ENCODE measurements at places on chromosomes 6 and 20.

- DNase-seq: no peak
These were observed 121.8 kb downstream of the AKAP7 start for GRCh38 chr6:131257104-131257503.

DNA sequence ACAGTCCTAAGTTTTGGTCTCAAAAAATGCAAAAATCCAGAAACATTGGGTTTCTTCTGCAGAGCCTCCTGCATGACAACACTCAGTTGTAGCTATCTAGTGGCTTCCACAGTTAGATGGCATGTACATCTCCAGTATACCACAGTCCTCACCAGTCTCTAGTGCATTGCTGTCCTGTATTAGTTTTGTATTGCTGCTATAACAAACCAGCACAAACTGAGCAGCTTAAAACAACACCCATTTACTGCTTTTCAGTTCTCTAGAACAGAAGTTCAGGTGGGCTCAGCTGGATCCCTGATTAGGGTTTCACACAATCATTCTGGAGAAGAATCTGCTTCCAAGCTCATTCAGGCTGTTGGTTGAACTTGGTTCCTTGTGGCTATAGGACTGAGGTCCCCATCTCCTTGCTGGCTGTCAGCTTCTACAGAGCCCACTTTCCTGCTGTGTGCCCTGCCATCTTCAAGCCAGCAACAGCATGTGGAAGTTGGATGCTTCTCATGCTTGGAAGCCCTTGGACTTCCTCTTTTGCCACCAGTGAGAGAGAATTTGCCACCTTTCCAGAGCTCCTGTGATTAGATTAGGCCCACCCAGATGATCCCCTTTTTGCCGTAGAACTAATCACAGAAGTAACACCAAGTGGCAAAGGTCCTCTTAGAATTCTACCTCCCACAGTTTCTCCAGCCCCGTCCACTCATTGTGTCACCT, 48.9 kb upstream of the TBC1D7 start:
- DNase-seq: no peak

DNA sequence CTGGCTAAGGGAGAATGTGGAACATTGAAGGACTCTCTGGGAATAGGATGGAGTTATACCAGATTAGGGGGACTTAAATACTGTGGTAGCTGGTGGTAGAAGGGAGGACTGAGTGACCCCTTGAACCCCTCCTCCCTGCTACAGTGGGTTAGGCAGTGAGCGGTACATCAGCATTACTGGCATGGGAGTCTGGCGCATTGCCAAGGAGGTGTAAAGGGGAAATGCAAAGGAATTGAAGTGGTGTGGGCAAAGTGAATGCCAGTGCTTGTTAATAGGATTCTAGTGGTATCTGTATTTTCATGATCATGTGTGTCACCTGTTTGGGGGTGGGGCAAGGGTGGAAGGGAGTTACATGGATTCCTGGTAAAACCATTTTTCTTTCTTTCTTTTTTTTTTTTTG, 60.1 kb downstream of the GFRA4 start:
- no peak for DNase-seq

- no peak for DNase-seq
These were observed 1.7 kb downstream of the FKBP5 start for GRCh38 chr6:35686873-35687555.

DNA sequence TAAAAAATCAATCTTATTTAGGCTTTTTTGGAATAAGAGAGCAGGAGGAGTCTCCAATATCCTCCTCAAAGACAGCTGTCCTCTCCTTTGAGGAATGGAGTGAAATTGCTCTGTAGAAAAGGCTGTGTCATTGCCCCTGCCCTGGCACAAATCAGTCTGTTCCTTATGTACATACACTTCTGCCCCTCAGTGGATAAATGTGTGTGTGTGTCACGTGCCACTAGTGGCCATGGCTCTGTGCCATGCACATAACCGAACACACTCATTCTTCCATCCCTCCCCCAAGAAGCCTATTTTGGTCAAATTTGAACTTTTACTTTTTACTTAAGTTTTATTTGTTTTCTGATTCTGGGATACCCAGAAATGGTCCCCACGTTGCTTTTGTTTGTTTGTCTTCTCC, 49.2 kb downstream of the ANKS1A start:
- no peak for DNase-seq

DNA sequence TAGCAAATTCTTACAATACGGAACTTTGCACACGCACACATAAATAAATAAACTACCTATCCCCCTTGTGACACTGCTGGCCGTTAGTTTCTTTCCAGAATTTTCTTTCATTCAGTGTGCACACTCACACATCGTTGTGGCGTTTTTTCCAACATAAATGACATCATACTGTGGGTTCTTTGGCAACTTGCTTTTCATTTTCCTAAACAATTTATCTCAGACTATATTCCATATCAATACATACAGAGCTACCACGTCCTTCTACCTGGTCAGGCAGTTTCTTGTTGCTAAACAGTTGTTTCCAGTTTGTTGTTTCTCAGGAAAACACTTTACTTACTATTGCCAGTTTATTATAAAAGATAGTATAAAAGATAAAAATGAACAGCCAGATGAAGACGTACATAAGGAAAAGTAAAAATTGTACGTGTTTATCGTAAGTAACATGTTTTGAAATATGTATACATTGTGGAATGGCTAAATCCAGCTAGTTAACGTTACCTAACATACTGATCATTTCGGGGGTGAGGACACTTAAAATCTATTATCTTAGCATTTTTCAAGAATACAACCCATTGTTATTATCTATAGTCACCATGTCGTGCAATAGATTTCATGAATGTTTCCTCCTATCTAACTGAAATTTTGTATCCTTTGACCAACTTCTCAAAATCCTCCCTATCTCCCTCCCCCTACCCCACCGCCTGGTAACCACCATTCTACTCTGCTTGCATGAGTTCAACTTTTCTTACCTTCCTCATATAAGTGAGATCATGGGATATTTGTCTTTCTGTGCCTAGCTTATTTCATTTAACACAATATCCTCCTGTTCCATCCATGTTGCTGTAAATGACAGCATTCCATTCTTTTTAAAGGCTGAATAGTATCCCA, 1.2 kb upstream of the TP53RK start:
- no peak for DNase-seq

DNA sequence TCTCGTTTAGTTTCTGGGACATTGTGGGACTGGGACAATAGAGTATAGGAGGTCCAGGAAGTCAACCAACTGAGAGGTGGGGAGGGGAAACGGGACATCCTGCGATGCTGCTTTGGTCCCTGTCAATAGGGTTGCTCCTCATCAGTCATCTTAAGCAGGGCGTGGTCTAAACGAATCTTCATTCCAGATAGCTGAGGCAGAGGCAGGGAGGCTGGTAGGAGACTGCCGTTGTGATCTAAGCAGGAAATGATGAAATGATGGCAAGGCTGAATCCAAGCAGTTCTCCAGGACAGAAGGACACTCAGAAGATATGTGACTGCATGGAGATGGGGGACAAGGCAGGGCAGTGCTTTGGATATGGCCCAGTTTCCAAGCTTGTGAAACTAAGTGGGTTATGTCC, 953.4 kb downstream of the KIF16B start:
- DNase-seq: no peak

- no peak for DNase-seq
These were observed 469 bp downstream of the STX16 start for GRCh38 chr20:58651559-58651945.
